Activated T-cell treated with anti-CD3 and anti-CD28 coated beads, Interleukin-2, amount 50 U/mL, for 24 hours (primary cell): ENCODE measurements at places on chromosomes 1 and 21.

- no peak for DNase-seq
Observed at GRCh38 chr1:236010443-236010842, 54.4 kb downstream of the NID1 start.

DNA sequence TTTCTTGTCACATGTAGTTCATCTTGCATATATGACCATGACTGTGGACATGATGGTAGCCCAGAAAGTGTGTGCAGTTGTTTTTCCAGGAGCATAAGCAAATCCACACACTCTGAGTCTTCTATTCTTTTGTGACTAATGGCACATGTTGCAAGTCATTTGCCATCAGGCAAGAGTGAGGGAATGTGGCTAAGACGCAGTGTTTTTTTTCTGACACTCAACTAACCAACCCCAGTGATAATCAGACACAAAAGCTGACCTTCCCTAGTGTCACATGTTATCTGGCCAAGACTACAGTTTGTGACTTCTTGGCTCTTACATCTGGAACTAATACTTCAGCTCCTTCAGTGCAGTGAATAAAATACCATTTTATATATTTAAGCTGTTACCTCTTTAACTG is 108.8 kb downstream of the ITSN1 start:
- no peak for DNase-seq

DNA sequence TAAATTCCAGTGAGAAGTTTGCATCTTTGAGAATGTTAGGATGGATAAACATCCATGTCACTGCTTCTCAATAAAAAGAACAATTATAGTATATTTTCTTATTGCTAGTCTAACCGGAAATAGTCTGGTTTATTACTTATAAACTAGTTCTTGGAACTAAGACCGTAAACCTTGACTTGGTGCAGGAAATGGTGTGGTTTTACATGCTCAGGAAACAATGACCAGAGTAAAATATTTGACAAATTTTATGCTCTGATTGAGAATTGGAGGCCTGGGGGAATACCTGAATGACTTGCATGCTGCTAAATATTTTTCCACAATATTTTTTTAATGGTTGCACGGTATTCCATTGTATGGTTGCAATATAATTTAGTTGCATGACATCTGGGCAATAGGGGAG is 76.3 kb downstream of the XCL2 start:
- DNase-seq, result no peak

GRCh38 chr1:224873434-224874369 is 55.8 kb upstream of the DNAH14 start:
- DNase-seq, result no peak

DNA sequence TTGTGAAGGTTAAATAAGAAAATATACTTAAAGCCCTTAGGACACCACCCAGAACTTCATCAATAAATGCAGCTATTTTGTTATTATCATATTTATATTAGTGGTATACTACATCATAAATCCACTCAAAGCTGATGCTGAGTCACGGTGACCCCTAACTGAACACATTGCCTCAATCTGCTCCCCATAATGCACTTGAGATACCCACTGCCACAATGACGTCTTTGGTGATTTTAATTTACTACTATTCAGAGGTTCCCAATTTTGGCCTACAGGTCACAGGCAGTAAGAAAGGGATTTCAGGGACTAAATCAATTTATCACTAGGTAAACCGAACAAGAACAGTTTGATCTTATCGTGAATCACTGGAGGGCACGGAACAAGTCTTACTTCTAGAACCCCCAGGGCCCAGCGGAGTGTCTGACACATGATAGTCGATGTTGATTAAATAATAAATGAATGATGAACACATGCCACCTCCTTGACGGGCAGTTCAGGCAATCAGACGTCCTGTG is 493 bp upstream of the CHD1L start:
- DNase-seq, result no peak

- DNase-seq, result no peak
Observed at GRCh38 chr1:154593390-154593789, 14.6 kb downstream of the ADAR start.

- no peak for DNase-seq
Observed at GRCh38 chr1:227343206-227343605, 24.9 kb upstream of the CDC42BPA start.

DNA sequence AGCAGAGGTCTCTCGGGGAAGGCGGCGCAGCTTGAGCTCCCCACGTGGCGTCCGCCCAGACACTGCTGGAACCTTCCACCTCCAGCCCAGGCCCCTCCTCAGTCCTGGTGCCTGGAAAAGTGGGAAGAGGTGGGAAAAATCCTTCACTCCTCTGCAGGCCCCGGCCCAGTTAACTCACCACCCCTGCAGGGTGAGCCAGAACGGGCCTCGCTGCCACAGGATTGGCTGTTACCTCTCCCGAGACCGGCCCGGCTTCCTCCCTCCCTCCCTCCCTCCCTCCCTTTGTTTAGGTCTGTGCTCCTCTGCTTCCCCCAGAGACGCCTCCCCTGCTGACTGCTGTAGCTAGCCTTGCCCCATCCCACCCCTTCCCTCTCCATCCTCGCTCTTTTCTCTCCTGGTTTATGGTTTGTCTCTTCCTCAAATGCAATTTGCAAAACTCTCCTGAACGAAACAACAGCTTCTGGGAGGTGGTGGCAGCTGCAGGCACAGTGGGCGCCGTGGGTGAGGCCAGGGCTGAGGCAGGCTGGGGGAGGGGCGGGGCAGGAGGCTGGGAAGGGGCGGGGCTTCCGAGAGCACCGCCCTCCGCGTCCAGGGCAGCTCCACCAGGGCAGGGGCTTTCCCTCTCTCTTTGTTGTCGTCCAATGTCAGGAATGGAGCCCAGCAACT is 6.5 kb downstream of the CAPN9 start:
- peak; percentile 34 for DNase-seq
